Femur (tissue), 1 donor: ENCODE measurements at places on chromosomes 7 and 10.

GRCh38 chr10:4546500-4546899 lies 279.5 kb upstream of the AKR1E2 start:
- DNase-seq = no peak

- no peak for DNase-seq
These were observed 62.7 kb downstream of the ARID5B start for GRCh38 chr10:61964059-61964709.

DNA sequence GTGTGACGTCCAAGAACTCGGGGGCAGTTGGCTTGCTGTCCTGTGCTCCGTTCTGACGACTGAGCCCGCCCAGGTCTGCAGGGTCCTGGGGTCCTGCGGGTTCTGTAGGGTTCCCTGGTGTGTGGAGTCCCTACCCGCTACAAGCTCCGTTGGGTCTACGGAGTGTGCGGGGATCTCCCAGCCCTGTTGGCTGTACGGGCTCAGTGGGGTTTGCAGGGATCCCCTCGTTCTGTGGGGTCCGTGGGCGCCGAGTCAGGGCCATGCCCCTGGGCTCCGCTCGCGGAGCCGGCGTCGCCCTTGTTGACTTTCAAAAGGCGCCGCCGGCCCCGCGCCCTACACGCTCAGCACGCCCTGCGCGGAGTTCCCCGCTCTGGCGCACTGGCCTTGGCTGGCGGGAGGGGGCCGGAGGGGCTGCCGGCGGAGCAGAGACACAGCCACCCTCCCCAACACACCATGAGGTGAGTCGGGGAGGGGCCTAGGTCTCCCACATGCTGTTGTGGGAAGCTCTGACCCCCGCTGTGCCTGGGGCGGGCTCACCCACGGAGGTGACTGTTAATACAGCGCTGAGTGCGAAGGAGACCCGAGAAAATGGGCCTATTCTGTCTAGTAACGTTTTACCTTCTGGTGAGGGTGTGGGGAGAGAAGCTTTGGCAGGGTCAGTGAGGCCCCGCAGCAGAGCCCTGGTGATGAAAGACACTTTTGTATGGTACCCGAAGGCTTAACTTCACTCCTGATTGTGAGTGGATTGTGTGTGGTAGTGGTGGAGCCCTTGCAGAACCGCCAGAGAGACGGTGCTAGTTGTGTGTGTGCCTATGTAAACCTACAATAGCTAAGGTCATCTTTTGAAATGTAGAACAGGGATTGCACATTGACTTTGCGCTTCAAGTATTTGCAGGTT lies 8.1 kb downstream of the TASOR2 start:
- peak; percentile 62 for DNase-seq

- no peak for DNase-seq
These were observed 118.9 kb downstream of the SND1 start for GRCh38 chr7:127770885-127771284.

GRCh38 chr10:117594722-117595121 lies 52.2 kb downstream of the EMX2 start:
- DNase-seq = no peak

DNA sequence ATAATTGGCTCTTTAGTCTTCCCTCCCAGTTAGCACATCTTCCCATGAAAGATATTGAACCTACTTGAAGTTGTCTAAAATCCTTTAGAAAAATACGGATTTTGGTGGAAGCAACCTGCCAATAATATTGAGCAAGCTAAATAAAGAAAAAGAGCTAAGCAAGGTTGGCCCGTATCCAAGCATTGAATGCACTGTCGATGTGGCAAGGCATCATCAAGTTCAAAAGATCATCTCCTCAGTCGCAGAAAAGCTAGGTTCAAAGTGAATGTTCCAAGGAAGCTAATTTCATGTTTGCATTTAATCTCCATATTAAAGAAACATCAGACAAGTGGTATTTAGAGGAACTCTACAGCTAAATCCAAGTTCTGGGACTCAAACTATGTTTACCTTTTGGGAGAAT lies 206.0 kb downstream of the MTERF1 start:
- DNase-seq = no peak

DNA sequence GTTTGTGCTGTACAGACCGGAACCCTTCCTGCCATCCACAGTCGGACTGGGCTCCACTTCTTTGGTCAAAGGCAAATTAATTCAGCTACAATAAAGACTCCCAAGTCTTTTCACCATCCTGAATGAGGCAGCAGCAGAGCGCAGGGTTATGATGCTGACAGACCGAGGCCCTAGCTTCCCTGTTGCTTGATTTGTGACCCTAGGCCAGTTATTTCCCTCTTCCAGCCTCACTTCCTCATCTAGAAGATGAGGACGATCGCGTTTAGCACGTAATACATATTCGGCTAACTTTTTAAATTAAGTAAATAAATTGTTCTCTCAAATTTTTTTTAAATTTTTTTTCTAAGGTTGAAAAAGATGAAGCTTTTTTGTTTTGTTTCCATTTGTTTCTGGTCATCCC lies 18.1 kb downstream of the ADRB1 start:
- DNase-seq = no peak

DNA sequence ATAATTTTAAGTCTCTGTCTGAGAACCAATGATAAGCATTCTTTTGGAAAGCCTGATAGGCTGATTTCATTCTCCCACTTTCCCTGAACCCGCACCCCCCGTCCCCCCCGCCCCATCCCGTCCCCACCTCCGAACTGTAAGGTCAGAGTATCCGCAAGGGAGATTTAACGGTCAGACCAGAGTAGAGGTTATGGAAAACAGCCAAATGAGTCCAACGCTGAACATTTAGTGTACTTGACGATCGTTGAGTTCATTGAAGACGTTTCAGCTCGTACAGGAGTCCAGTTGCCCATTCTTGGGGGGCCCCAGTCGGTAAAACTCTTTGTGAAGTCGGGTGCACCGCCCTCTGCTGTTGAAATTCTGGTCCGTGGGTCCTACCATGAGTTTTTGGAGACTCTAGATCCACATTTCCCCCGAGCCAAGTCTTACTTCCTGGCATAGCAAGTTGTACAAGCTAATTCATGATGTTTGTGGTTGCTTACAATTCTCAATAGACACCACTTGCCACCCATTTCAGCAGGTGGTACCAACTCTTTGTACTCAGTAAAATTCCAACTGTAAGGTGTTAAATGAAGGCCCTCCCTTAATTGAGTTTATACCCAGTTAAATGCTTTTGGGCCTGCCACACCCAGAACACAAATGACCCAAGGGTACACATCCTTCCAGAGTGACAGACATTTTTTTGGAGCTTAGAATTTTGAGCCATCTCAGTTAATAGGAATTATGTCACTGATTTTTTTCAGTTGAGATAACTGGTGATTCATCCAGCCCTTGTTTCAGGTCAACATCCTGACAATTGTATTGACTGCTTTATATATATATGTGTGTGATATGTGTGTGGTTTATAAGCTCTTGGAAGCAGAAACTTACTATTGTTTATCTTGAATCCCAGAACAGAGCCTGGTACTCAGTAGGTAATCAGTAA lies 1.2 kb downstream of the MARCHF5 start:
- DNase-seq = peak; percentile 60

- DNase-seq = no peak
These were observed 116.2 kb downstream of the ITGA8 start for GRCh38 chr10:15603446-15604011.

DNA sequence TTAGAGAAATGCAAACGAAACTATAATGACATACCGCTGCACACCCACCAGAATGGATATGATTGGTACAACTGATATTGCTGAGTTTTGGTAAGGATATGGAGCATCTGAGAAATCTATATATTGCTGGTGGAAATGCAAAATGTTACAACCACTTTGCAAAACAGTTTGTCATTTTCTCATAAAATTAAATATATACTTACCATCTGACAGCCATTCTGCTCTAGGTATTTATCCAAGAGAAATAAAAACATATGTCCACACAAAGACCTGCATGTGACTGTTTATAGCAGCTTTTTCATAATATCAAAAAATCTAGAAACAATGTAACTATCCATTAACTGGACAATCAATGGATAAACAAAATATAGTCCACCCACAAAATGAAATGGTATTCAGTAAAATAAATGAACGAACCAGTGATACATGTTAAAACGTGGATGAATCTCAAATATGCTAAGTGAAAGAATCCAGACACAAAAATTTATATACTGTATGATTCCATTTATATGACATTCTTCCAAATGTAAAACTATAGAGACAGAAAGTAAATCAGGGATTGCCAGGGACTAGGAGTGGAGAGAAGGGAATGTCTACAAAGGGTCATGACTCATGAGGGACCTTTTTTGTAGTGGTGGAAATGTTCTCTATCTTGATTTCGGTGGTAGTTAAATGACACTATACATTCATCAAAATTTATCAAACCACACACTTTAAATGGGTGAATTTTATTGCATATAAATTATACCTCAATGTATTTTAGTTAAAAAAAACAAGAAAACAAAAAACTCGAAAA lies 312.0 kb upstream of the GLI3 start:
- no peak for DNase-seq

GRCh38 chr10:109457302-109457638 lies 466.0 kb downstream of the XPNPEP1 start:
- no peak for DNase-seq
